Stimulated activated CD4-positive, alpha-beta T cell treated with anti-CD3 and anti-CD28 coated beads, Interleukin-15, amount 100 ng/mL, for 1 hour (primary cell): ENCODE measurements at places on chromosomes 13 and 19.

DNA sequence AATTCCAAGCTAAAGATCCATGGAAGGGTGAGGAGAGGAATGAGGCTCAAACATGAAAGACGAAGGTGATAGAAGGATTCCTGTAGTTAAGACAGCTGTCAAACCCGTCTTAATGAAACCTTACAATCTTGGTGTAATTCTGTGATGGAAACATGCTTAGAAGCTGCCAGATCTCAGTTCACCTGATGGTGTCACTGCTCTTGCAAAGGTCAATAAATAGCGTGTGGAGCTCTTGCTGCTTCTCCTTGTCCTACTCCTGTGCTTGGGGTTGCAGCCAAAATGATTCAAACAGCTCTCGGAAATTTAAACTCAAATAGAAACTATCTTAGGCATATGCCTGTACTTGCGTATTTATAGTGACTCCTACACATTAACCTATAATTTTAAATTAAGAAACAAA lies 1705.0 kb downstream of the OLFM4 start:
- no peak for DNase-seq

- no peak for DNase-seq
These were observed 26.6 kb upstream of the CALM3 start for GRCh38 chr19:46574533-46574932.

- DNase-seq = no peak
These were observed 1.3 kb downstream of the NECTIN2 start for GRCh38 chr19:44847144-44848035.

DNA sequence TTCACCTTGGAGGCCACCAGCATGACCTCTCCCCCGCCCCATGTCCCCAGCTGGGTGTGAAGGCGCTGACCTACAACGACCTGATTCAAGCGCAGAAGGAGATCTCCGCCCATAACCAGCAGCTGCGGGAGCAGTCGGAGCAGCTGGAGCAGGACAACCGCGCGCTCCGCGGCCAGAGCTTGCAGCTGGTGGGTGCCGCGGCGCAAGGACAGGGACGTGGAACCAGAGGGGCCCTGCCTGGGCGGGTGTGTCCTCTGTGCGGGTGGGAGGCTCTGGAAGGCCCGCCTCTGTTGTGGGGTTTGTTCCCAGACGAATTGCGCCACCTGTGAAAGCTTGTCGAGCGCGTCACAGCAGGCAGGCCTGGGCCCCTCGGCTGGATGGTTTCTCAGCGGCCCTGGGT lies 22.3 kb downstream of the PLEKHJ1 start:
- no peak for DNase-seq

- no peak for DNase-seq
These were observed 14.9 kb downstream of the COG3 start for GRCh38 chr13:45479661-45480060.

- DNase-seq = no peak
These were observed 10.8 kb downstream of the ENOX1 start for GRCh38 chr13:43776006-43776405.

DNA sequence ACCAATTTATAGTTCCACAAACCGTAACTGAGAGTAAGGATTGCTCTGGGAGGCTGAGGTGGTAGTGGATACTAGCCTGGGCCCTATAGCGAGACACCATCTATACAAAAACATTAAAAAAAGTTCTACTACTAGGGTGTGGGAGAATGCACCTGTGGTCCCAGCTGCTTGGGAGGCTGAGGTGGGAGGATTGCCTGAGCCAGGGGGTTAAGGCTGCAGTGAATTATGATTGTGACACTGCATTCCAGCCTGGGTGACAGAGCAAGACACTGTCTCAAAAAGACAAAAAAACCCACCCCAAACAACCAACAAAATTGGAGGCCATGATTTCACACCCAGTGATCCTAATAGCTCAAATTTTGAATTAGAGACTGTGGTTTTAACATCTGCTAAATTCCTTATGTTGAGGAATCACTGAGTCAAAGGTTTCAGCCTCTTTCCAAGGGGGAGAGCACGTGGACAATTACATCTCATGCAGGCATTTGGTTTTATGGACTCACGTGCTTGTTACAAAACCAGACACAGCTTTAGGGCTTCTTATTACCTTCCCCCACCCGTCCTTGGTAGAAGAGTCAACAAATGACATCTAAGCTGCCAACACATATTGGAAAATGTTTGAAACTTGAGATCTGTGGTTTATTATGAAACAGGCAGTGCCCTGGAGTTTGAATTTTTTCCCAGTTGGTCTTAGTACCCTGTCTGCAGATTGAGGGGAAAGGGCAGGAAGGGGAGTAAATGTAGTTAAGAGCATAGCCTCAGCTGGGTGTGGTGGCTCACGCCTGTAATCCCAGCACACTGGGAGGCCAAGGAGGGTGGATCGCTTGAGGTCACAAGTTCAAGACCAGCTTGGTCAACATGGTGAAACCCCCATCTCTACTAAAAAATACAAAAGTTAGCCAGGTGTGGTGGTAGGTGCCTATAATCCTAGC lies 18.5 kb downstream of the CYP2A6 start:
- no peak for DNase-seq

- DNase-seq = no peak
These were observed 6.1 kb downstream of the DHRS12 start for GRCh38 chr13:51797664-51798488.

DNA sequence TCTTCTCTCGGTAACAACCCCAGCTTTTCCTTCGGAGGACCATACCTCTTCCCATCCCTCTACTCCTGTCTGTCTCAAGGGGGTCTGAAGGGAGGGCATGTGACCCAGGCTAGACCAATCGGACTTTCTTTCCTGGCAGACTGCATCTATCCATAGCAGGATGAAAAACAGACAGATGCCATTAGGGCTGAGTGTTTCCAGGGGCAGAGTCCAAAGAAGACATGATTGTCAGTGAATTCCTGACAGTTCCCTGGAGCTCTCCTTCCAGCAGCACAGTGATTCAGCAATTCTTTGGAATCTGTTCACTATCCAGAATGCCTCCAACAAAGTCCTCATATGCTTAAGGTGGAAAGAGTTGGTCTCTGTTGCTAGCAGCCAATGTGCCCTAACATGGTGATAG lies 189.8 kb downstream of the KCTD12 start:
- no peak for DNase-seq

- no peak for DNase-seq
These were observed 8.1 kb downstream of the RPS9 start for GRCh38 chr19:54208784-54209057.

- DNase-seq = no peak
These were observed 76.8 kb downstream of the NUFIP1 start for GRCh38 chr13:44912278-44913016.

DNA sequence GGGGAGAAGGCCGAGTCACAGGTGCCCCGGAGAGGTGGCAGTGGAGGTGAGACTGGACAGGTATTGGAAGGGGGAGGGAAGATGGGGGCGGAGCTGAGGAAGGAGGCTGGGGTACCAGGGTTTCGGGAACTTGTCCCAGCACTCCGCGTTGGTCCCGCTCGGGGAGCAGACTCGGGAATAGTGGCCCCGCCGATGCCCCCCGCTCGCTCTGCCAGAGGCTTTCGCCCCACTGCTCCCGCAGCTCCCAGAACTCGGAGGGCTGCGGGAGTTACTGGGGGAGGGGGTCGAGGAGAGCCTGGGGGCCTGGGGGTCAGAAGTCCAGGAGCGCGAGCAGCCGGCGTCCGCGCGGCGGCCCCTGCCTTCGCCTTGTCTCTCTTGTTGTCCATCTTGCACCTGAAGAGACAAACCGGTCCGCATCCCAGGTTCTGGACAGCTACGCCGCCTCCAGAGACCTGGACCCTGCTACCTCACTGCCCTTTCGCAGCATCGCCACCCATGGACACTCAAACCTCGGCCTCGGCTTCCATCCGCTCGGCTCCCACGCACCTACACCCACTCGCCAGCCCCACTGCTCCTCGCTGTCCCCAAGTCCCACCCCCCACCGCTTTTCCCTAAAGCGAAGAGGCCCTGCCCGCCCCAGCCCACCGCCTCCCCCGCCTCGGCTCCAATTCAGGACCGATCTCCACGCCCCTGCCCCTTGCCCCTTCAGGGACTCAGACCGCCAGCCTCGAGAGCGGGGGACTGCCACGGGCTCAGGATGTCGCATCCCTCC lies 700 bp downstream of the PRR36 start:
- no peak for DNase-seq

GRCh38 chr13:34942732-34943435 lies 814 bp downstream of the NBEA start:
- DNase-seq = no peak

DNA sequence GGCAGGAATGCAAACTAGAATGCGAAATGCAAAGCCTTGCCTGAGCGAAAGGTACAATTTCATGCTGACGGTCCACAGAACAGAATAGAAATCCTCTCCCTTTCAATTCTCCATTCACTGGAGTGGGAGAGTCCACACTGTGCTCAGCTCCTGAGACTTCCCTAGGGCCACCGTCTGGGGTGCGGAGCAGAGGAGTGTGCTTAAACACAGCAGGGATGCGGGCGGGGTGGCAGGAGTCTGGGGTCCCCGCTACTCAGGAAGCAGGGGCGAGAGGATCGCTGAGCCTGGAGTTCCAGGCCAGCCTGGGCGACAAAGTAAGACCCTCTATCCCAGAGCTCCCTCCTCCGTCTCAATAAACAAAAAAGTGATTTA lies 552 bp upstream of the ZNF816 start:
- no peak for DNase-seq

- DNase-seq = no peak
These were observed 9.9 kb downstream of the TNFRSF19 start for GRCh38 chr13:23579896-23580683.

DNA sequence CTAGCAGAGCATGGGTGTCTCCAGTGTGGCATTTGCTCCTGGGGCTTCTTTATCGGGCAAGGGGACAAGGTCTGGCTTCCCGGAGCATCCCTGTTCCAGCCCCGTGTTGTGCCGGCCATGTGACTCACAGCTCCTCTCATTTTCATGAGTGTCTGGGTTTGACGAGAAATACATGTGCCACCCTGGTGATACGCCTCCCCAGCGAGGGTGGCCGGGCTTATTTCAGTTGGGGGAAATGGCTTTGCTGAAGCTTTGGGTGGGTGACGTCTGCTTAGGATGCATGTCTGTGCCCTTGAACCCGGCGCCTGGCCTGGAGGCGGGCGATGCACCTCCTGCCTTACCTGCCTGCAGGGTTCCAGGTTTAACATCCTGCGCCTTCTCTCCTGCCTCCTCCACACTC lies 61.9 kb upstream of the LDLR start:
- DNase-seq = no peak

DNA sequence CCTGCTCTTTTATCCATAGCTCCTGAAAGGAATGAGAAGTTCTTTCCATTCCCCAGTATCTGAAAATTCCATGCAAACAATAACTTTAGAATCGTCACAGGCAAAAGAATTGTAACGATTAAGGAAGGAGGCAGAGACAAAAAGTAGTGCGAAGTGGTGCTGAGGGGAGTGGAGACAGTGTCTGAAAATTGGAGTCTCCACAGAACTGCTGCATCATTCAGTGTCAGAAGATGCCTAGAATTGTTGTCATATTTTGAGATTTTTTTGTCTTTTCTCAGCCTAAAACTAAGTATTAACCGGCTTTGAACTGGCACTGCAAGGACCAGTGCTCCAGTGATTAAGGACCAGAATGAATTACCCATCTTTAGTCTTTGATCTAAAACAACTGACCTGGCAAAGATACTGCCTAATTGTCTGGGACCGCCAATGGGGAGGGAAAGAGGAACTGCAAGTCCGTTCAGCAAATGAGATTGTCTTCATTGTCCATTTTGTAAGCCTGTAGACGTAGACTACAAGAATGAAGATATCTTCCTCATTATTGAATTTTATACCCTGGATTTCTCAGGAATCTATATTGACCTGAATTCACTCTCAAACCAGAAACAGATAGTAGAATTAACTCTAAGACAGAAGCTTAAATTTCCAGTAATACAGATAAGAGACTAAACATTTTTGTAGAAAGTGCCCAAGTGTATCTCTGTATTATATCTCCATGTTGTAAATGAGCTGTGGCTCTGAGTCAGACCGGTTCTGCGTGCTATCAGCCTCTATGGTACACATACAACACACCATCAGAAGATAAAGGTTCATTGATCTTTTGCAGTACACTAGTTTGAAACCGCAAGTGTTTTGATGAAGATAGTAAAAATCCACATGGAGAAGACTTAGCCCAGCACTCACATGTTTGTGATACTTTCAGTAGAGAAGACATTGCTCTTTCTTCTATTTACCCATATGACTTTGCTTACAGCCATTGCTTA lies 293.2 kb downstream of the EFNB2 start:
- DNase-seq = no peak

- no peak for DNase-seq
These were observed 2494.9 kb upstream of the PCDH20 start for GRCh38 chr13:63910511-63910910.

DNA sequence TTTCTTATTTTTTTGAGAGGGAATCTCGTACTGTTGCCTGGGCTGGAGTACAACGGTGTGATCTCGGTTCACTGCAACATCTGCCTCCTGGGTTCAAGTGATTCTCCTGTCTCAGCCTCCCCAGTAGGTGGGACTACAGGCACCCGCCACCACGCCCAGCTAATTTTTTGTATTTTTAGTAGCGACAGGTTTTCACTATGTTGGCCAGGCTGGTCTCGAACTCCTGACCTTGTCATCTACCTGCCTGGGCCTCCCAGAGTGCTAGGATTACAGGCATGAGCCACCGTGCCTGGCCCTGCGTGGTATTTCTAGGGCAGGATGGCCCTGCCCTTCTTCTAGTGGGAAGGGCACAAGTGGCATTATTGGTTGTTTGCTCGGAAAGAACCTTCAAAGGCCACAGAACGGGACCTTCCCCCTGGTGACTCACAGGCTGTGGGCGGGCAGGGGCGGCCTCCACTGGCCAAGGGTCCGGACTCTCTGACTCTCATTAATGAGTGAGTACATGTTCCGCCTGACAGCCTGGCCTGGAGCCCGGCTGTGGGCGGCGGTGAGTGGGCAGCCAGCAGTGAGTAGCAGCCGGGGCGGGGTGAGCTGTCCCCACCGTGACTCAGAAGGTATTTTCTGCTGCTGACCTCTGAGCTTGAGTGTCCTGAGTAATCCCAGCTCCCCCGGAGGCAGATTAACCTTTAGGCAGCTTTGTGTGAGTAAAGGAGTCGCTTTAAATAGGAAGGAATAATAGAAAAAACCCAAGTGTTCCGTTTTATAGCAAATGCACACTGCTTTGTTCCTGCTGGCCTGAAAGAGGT lies 5.1 kb downstream of the DOT1L start:
- DNase-seq = peak; percentile 29

GRCh38 chr13:93183302-93183701 lies 43.3 kb upstream of the GPC6 start:
- no peak for DNase-seq

GRCh38 chr19:5984600-5984999 lies 6.7 kb upstream of the RANBP3 start:
- DNase-seq = no peak

DNA sequence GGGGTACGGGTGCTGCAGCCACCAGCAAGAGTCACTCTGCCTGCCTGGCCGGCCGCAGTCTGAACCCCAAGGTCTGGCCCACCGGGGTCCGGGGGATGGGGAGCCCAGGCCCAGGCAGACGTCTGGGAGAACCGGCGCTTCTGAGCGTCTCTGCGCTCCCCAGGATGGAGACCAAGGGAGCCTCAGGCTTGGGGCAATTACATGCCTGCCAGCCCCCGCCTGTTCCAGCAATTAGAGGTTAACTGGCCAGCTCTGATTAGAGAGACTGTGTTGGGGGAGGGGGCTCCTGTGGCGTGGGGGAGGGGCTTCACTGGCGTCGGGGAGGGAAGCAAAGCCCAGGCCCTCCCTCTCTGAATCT lies 11.9 kb downstream of the MEIS3 start:
- DNase-seq = no peak
